ENCODE measurements at places on chromosomes 2 and 18.
A peak's percentile ranks its signal among the peaks of the same experiment; 100 is the strongest.

- DNase-seq = no peak
Observed at GRCh38 chr2:228654707-228655106, 473.2 kb upstream of the SPHKAP start.

DNA sequence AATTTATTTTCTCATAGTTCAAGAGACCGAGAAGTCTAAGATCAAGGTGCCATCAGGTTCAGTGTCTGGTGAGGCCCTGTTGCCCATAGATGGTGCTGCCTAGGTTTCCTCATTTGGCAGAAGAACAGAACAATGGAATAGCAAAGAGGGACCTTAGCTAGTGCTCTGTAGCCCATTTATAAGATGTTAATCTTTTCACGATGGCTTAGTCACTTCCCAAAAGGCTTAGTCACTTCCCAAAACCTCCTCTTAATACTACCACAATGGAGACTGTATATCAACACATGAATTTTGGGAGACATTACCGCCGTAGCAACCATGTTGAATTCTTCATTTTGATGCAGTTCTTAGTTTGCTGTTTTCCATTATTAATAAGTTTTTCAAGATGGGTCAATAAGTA is 246.3 kb upstream of the NRP2 start:
- peak; percentile 41 for DNase-seq

- DNase-seq = no peak
Observed at GRCh38 chr2:49379406-49379805, 225.1 kb upstream of the FSHR start.

GRCh38 chr2:31004257-31004656 is 134.0 kb downstream of the GALNT14 start:
- no peak for DNase-seq

- DNase-seq = no peak
Observed at GRCh38 chr18:12767580-12768155, 64.8 kb downstream of the PSMG2 start.

GRCh38 chr18:78860117-78860516 is 119.5 kb upstream of the SALL3 start:
- no peak for DNase-seq

DNA sequence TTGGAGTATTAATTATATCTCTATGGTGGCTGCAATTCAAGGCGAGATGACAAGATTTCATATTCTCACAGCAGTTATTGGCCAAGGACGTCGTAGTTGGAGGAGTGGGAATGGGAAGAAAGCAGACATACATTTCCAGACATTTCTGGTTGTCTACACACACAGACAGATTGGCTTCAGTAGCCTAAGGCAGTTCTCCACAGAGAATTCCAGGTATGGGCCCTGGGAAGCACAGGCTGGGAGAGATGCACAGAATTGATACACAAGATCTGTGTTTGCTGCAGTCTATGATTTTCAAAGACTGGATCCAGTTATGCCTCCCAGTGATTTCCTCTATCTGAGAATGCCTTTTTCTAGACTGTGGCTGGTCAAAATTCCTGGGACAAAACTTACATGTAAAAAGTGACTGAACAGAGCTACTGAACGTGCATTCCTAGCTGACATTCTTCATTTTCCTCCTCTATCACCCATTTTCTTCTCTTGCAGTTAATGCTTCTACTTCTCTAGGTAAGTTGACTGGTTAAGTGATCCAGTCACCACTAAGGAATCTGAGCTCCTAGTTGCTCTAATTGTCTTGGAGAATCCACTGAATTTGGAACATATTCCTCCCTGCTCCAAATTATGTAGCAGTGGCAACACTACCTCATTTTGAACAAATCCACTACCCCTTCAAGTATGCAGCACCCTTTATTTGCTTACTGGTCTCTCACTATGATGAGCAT is 386.7 kb upstream of the CDH7 start:
- DNase-seq = no peak

DNA sequence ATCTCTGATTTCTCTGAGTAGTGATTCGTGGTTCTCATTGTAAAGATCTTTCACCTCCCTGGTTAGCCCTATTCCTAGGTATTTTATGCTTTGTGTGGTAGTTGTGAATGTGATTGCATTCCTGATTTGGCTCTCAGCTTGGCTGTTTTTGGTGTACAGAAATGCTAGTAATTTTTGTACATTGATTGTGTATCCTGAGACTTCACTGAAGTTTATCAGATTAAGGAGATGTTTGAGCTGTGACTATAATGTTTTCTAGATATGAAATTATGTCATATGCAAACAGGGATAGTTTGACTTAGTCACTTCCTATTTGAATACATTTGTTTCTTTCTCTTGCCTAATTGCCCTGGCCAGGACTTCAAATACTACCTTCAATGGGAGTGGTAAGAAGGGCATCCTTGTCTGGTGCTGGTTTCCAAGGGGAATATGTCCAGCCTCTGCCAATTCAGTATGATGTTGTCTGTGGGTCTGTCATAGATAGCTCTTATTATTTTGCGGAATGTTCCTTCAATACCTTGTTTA is 251.9 kb upstream of the ZNF804A start:
- DNase-seq = no peak

DNA sequence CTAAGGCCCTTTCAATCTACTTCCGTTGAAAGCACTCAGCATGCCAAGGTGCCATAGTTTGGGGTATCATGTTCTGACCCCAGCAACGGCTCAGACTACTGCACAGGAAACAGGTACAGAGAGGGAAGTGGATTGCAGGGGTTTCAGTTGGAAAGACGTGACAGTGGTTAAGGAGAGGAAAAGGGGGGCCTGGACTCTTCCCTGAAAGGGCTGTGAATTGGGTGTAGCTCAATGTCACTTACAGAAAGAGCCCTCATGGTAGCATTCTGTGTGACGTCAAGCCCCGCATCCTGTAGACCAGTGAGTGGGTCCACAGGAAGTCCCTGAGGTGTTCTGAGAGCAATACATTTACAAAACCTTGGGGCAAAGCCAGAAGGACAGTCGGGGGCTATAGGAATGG is 121.5 kb upstream of the GYPC start:
- no peak for DNase-seq

- DNase-seq = no peak
Observed at GRCh38 chr2:71372042-71372441, 40.5 kb downstream of the ZNF638 start.

DNA sequence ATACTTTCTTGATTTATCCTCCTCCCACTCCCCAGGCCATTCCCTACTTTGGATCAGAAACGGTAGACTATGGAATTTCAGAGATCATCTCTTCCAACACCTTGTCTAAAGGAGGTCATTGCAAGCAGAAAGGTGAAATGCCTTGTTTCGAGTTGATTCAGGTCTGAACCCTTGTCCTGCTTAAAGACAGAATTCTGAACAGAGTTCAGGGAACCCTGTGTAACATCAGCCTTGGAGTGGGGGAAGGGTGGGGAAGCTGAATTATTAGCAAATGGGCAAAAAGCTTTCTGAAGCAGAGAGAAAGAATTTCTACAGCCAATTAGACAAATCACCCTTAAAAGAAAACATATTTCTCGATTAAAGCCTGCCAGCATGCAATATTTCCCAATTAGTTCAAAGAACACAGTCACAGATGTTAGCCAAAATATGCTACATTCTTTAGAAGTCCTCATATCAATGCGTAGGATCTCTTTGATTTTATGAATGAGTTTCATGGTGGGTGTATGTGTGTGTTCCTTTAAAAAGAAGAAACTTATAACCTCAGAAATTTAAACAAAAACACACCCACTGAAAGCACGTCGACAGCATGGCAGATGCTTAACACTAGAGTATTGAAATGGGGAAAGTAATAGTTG is 353.1 kb downstream of the RND3 start:
- no peak for DNase-seq

- no peak for DNase-seq
Observed at GRCh38 chr2:168458139-168458538, 2.1 kb downstream of the CERS6 start.

GRCh38 chr2:222194669-222195068 is 104.1 kb downstream of the PAX3 start:
- DNase-seq = no peak
